ENCODE measurements at places on chromosomes 16 and 17. TPM values are rescaled to one million over a fixed set of nuclear protein-coding genes. Genes with fewer than 3 reads are reported as not detected.

Gene CISD3
- 11.2 TPM for total RNA-seq

GRCh38 chr17:57577751-57578607, 167.1 kb downstream of the CCDC182 start:
- DNase-seq = no peak

Gene SLC46A1
- total RNA-seq = 2.1 TPM

DNA sequence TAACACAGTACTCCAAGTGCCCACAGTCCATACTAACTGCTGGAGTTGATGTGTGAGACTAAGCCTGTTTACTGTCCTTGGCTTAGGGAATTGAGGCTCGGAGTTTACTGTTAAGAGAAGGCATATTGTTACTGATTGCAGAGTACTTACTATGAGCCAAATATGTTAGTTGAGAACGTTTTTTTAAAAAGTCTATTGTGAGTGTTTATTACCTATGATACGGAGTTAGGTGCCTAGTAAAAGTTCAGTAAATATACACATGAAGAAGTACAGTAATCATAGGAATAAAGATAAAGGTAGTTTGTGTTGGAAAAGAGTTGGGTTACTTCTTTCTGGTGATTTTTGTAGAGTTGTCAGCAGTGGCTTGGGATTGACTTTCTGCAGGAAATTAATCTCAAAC, 25.4 kb downstream of the ZNRF1 start:
- no peak for DNase-seq

Gene MYL4
- not detected for total RNA-seq

- DNase-seq = no peak
Measured at GRCh38 chr16:6111390-6111789, 1013.8 kb upstream of the EEF2KMT start.

GRCh38 chr17:6752068-6752909, 3.6 kb upstream of the XAF1 start:
- no peak for DNase-seq

Gene MYCBPAP
- total RNA-seq = 2.3 TPM

Gene RRAD
- not detected for total RNA-seq

- DNase-seq = no peak
Measured at GRCh38 chr16:72442385-72443158, 270.6 kb upstream of the PMFBP1 start.

Gene BEAN1
- total RNA-seq = not detected

- DNase-seq = no peak
Measured at GRCh38 chr17:67126983-67127382, 82.6 kb downstream of the CACNG1 start.

GRCh38 chr16:75317532-75317931, 66.1 kb upstream of the BCAR1 start:
- no peak for DNase-seq

DNA sequence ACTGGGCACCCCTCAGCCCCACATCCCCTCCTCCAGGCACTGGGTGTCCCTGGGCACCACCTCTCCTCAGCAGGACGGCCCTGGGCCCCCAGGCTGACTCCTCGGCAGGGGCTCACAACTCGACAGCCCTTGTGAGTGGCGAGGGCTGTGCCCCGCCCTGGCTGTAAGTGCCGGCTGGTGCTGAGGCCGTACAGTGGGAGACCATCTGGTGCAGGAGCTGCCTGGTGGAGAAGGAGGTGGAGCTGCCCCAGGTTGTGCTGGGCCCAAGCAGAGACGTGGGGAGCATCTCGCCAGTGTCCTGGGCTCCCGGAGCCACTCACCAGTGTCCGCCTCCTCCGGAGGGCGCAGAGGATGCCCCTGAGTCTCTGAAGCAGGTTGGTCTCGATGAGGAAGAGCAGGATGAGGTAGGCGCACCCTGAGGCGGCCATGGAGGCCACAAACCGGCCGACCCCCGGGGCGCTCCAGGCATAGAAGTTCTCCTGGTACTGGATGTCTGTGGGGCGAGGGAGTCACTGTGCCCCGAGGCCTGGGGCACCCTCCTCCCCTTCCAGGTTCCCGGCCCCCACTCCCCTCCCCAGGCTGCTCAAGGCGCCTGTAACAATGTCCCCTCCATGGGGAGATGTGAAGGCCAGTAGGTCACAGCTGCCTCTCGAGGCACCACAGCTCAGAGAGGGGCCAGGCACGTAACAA, 15.1 kb upstream of the RNPS1 start:
- DNase-seq = no peak

DNA sequence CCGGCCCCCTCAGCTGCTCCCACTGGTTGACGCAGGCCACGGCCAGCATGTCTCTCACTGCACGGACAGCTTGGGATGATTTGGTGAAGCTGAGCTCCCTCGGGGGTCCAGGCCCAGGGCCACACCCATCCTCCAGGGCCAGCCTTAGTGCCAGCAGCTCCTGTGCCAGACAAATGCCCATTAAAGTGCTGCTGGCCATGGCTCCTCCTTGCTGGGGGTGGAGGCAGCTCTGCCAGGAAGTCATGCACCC, 2.5 kb downstream of the TRIM47 start:
- DNase-seq = no peak

- no peak for DNase-seq
Measured at GRCh38 chr16:67246756-67247191, 507 bp downstream of the FHOD1 start.

- DNase-seq = no peak
Measured at GRCh38 chr16:80034948-80035663, 434.6 kb upstream of the MAF start.

GRCh38 chr16:16908077-16908476, 529.1 kb downstream of the NPIPA7 start:
- DNase-seq = no peak

Gene CETP
- total RNA-seq = 1.0 TPM

Gene OTOP2
- not detected for total RNA-seq
